Tongue (tissue), 3 donors: ENCODE measurements at places on chromosomes 6 and 20. TPM values are rescaled to one million over a fixed set of nuclear protein-coding genes. Genes with fewer than 3 reads are reported as not detected.

Gene RAB44
- 0.62 TPM for total RNA-seq

Gene SLC17A3
- total RNA-seq: not detected

DNA sequence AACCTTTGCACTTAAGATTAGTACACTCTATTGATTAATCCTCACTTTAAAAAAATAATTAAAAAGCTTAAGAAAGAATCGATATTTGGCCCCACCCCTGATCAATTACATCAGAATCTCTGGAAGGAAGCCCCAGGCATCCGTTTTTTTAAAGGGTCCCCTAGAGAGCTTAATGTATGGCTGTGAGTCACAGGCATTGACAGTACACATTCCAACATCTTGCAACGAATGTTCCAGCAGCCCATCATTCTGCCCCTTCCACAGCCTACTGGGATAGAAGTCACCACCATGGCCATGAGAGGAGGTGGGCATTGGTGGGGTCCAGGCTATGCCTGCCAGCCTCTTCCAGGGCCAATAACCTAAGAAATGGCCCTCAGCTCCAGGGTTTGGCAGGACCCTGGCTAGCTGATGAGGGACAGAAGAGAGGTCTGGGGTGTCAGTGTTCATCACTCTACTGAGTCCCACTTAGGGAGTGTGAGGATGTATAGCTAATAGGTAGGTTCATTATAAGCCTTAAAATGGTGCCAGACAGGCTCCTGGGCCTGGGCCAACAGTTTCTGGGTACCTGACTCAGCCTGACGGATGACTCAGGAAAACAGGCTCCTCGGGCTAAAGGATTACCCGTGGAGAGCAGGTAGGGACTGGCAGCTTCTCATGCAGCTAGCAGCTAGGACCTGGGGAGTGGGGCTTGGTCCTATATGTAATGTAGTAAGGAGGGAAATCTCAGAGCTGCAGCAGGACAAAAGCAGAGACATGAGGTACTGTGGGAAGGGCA is 40.4 kb downstream of the MDGA1 start:
- DNase-seq: no peak

GRCh38 chr6:13267142-13267651 is 61.1 kb downstream of the TBC1D7 start:
- no peak for DNase-seq

GRCh38 chr6:111057074-111057752 is 30.1 kb upstream of the SLC16A10 start:
- peak; percentile 43 for DNase-seq

- no peak for DNase-seq
Measured at GRCh38 chr20:37333848-37334318, 12.1 kb upstream of the SRC start.

GRCh38 chr6:55866128-55866527 is 9.3 kb downstream of the BMP5 start:
- DNase-seq: no peak

DNA sequence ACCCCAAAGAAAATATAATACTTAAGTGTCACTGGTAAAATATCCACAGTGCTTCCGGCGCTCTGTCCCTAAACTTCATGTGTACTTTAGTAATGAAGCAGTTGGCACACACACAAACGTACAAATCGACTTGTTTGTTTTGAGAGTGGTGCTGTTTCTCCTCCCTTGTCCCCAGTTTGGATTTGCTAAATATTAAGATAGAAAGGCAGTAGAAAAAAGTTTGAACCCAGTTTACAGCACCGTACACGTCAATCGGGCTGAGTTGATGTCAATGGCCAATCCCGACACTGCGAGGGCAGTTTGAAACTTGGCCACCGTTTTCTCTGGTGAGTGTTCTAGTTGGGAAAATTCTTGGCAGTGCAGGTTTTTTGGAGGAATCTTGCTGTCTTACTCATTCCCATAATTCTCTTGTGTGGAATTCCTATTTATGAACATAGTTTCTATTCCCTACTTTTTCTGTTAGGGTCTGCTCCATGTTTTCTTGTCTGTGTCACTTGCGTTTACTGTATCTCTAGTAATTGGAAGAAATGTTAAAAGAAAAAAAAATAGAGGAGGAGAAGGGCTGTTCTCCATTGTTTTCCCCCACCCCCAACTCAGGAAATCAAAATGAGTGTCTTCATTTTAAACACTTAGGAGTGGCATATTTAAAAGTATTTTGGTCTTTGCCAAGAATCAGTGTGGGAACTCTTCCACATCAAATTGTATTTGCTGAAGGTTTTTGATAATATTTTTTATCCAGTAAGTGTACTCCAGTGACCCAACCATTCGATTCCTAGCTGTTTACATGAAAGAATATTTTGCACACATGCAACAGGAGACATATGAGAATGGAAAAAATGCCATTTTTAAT is 72.3 kb downstream of the OR2B2 start:
- peak; percentile 89 for DNase-seq

- DNase-seq: no peak
Measured at GRCh38 chr20:3749087-3749688, 16.7 kb downstream of the HSPA12B start.

GRCh38 chr20:35192118-35192872 is 20.4 kb downstream of the PROCR start:
- DNase-seq: peak; percentile 26

DNA sequence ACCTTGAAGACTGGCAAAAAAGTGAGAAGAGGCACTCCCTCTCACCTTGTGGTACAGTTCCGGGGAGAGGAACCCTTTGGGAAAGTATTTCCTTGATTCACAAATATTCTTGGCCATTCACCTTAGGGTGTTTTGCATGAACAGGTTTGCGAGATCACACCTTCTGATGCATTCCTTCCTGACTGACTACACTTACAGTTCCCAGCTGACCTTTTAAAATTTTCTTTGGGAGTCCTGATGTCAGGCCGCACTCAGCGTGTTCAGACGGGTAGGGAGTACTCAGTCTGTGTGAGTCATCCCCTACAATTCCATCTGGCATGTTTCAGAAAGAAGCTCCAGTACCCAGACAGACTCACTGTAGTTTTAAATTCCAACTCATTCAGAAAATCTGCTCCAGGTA is 1.7 kb downstream of the ADGRF4 start:
- no peak for DNase-seq

GRCh38 chr6:830667-831327 is 137.9 kb upstream of the EXOC2 start:
- no peak for DNase-seq
